ENCODE measurements at places on chromosomes 3 and 15.

DNA sequence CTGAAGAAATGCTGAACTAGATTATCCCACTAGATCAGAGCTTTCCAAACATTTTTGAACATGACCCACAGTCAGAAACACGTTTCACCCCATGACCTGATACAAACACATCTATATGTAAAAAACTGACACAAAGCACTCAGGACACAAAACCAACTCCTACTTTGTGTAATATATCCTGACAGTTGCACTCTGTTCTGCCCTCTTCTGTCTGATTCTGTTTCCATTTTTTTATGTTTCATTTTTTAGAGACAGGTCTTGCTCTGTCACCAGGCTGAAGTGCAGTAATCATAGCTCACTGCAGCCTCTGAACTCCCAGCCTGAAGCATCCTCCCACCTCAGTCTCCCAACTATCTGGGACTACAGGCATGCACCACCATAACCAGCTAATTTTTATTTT is 15.8 kb upstream of the RFTN1 start:
- no peak for DNase-seq

- DNase-seq = no peak
Observed at GRCh38 chr3:71247958-71248335, 335.6 kb downstream of the FOXP1 start.

DNA sequence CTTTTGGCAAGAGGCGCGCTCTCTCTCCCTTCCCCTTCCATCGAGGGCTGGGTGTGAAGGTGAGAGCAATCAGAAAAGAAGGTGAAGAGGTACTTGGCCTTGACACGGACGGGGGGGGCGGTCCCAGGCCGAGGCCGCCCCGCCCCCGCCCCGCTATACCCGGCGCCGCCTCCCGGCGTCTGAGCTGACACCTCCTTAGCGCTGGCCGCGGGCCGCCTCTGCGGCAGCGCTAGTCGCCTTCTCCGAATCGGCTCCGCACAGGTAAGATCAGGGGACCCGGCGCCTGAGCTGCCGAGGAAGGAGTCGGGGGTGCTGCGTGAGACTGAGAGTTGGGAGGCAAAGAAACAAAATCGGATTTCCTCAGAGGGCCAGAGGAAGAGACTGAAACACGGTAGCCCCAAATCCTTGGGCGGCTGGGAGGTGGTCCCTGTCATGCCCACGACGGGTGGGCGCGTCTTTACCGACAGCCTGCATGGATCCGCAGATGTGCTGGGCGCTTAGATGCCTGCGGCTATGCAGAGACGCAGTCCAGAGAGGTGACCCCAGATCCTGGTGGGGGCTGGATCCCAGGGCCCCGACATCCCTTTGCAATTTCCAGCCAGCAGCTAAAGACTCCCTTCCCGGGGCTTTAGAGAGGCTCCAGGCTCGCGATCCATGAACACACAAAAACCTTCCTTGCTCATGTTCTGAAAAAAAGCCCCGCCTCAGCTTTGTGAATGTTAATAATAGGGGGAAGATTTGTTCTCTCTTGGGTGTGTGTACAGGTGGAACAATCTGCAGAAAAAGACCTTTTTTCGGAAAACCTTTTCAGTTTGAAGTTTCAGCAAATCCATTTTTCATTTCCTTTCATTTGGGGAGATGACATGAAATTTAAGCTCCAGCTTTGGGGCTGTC is at the start of gene ENTPD3:
TSS of gene ENTPD3 (plus strand) at position 184 of the 894 bp plus-strand sequence. CDS start 874 bp downstream, outside the sequence.
- DNase-seq = peak; percentile 6

- DNase-seq = no peak
Observed at GRCh38 chr3:138593488-138594149, 441 bp downstream of the CEP70 start.

DNA sequence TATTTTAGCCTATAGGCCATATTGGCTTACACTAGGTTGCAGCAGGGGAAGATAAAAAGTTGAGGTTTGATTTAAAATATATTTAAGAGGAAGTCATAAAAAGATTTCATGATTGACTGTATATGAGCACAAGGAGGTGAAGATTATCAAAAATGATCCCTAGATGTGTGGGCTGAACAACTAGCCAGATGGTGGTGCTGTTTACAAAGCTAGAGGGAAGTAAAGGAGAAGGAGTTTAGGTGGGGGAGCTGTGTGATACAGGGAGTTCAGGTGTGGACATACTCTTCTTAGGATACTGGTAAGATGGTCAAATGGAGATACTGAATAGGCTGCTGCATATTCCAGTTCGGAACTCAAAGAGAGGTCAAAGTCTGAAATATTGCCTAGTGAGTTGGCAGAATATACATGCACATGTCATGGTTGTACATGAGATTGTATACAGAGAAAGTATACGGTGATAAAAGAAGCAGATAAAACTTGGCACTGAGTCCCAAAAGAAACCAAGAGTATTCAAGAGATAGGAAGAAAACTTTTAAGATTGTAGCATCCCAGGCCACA is 727.8 kb downstream of the NLGN1 start:
- DNase-seq = no peak

- DNase-seq = no peak
Observed at GRCh38 chr3:169923189-169923588, 11.8 kb downstream of the SAMD7 start.

- DNase-seq = no peak
Observed at GRCh38 chr3:72240531-72240930, 455.6 kb upstream of the PROK2 start.

DNA sequence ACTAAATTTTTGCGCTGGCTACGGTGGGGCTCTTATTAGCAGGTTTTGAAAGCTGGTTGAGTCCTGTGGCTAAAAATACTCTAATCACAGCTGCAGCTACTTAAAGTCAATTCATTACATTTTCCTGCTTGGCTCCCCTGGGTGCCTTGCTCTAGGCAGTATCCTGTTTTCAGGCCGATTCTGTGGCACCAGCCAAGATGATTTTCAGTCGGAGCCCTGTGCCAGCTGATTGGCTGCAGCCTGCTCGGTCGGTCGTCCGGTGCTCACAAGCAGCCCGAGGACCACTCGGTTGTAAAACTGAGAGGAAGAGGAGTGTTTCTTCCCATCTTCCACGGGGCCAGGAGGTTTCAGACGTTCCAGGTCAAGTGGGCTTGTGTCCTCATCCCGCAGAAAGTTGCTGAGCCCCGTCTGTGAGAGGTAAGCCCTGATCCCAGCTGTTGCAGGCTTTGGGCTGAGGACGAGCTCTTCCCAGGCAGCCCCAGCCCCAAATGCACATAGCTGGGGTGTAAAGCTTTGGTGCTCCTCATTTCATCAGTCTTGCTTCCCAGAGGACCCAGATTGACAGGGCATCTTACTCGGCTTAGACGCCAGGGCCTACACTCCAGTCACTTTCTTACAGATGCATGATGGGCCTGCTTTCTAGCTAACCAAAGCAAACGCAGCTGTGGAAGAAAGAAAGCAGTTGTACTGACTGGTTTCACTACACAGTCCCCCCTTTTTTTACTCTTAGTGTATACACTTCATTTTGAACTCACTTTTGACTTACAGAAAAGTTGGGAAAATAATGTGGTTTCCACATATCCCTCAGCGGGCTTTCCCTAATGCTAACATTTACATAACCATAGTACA is 15.9 kb downstream of the LYSMD4 start:
- DNase-seq = no peak

DNA sequence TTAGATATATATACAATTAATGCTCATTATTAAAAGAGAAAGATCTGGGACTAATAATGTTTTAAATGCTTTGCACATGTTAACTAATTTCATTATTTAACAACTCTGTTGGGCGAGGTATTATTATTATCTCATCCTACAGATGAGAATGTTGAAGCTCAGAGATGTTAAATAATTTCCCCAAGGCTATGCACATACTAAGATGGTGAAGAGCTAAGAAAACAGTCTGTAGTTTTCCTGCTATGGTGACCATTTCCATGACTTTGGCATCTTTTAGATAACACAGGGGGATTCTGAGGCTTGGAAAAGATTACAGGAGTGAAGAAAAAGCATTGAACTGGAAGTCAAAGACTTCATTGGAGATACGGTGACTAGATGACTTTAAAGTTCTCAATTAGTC is 226.7 kb downstream of the ZMAT3 start:
- DNase-seq = no peak

- no peak for DNase-seq
Observed at GRCh38 chr3:30006111-30006510, 600.3 kb upstream of the TGFBR2 start.

DNA sequence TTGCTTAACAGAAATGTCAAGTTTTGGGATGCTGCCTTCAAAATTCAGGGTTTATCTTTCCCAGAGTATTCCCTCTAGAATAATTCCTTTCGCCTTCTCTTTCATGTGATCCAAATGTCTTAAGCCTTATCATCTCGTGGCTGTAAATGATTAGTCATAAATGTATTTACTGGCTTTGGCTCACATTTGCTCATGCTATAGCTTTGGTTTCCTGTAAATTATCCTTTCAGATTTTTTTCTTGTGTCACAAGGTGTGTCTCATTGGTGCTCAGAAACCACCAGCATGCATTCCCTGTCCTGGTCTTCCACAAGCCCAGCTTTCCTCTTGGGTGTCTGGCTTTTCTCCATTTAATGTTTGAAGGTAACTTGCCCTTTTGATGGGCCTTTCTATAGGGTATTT is 692.7 kb upstream of the ALCAM start:
- DNase-seq = no peak
